ENCODE measurements at places on chromosomes 5 and 9.

GRCh38 chr5:1564182-1564748 is 40.5 kb upstream of the LPCAT1 start:
- DNase-seq, result peak; percentile 40

- DNase-seq, result no peak
Observed at GRCh38 chr9:115615821-115616665, 498.1 kb upstream of the TNC start.

GRCh38 chr9:128420651-128421481 is at the start of gene CERCAM:
CERCAM (plus strand) TSS chr9:128420857; CDS start chr9:128420878, 21 bp downstream.
- peak; percentile 61 for DNase-seq

DNA sequence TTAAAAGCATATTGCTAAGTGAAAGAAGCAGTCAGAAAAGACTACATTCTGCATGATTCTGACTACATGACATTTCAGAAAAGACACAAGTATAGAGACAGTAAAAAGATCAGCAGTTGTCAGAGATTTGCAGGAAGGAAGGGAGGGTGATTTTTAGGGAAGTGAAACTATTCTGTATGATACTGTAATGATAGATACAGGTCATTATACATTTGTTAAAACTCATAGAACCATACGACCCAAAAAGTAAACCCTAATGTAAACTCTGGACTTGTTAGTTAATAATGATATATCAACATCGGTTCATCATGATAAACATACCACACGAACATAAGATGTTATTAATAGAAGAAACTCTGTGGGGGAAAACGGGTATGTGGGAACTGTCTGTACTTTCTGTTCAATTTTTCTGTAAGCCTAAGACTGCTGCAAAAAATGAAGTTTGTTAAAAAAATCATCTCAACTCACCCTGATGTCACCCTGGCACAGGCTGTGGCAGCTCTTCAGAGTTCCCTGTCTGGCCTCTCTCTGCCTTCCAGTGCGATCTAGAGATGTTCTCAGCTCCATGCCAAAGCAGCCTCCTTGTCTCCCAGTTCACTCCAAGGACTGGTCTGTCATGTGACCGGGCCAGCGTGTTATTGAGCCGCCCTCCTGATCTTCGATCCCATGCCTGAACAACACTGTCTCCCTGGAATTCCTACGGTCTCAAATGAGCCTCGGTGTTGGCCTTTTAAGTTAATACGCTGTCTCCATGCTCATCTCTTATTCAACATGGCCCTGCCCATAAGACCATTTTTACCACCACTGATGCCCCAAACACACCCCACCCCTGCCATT is 35.4 kb downstream of the PRLR start:
- DNase-seq, result peak; percentile 58

GRCh38 chr9:131500377-131500776 is 2.3 kb upstream of the POMT1 start:
- no peak for DNase-seq

DNA sequence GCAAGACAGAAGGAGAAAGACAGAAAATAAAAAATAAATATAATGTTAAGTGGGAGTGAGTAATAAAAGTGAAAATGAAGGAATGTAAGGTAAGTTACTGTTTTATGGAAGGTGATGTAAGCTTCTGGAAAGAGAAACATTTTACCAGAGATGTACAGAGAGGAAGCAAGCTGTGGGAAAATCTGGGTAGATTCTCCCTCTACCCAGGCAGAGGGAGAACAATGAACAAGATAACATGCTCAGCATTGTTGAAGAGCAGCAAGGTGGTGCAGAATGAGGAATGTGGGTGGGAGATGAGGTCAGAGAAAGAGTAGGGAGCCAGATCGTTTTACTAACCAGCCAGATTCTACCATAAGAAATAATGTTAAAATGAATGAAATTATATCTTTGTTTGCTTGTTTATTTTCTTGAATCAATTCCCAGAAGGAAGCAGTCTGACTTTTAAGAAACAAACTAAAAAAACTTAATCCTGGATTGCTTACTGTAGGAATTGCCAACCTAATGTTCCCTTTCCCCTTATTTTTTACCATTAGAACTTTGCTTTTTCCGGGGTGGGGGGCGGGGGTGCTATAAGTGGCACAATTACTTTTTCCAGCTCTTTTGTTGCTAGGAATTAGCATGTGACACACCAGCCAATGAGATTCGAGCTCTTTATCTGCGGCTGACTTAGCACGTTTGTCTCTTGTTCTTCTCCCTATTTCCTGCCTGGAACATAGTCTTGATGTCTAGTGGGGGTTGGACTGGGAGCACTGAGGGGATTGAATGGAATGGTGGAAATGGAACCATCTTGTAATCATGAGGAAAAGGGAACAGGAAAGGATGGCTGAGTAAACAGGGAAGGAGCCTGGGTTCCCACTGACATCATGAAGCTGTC is 356.7 kb downstream of the TMEM167A start:
- DNase-seq, result no peak

- DNase-seq, result no peak
Observed at GRCh38 chr5:139273322-139273571, 20.3 kb upstream of the MATR3 start.

- DNase-seq, result no peak
Observed at GRCh38 chr5:1292139-1292538, 2.7 kb downstream of the TERT start.

GRCh38 chr9:19271081-19271480 is 40.6 kb downstream of the DENND4C start:
- DNase-seq, result no peak

DNA sequence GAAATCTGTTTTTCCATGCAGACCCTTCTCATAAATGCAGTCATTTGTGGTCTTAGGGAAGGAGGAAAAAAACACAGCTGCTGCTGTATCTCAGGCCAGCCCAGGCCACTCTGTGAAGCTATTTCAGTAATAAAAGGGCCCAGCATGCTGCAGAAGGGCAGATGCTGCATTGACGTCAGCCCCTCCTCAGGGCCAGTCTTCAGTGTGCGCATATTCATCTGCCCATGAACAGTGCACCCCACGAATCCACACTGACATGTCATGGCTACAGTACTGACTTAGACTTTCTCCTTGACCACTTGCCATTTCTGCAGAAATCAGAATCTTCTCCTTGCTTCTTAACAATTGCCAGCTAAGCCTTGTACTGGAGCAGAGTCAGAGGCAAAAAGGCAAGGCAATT is 304.7 kb downstream of the GABRG2 start:
- DNase-seq, result no peak

Data from mucosa of descending colon (tissue), 3 donors.